ENCODE measurements at places on chromosomes 6 and 20.

DNA sequence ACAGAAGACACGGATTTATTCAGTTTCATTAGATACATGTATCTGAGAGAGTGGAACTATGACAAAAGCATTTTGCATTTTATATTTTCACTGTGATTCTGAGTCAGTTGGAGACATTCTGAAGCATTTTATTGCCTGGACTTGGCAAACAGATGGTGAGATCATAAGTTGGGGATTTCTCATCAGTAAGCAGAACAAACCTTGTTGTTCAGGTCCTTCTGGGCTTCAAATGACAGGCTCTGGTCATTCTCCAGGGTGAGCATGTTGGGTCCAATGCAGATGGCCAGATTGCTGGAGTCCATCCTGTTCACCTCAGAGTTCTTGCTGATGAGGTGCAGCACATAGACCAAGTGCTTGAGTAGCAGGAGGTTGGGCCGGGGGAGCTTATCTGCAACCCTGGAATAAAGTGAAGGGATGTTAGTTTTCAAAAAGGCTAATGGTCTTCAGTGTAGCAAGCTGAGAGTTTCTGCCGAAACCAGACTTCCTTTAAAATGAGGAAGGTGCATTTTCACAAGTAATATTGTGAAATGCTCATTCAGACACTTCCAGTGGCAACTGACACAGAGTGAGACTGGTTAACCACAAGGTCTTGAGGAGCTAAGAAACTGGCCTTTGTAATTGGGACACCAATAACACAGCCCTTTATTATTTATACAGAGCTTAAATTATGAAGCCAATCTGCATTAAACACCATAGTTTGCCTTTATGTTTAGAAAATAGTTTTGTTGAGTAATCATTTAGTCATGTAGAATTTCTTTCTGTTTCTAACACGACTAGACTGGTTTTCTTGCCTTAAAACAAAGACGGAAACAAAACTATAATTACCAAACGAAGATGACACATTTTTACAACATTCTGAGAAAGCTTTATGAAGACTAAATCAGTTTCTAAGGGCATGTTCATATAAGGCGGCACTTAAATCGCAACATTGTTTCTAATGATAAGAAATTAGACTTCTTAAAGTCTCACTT, 5.6 kb downstream of the TAGAP start:
- no peak for DNase-seq

- DNase-seq = no peak
These were observed 194.0 kb downstream of the ARHGAP18 start for GRCh38 chr6:129516005-129516404.

- DNase-seq = no peak
These were observed 131.7 kb upstream of the MLIP start for GRCh38 chr6:53979468-53980067.

GRCh38 chr6:41538556-41539182, 7.5 kb upstream of the FOXP4 start:
- DNase-seq = no peak

- no peak for DNase-seq
These were observed 89.1 kb upstream of the E2F3 start for GRCh38 chr6:20312606-20313005.

- DNase-seq = peak; percentile 11
These were observed 38.3 kb downstream of the ARHGAP18 start for GRCh38 chr6:129671442-129672340.

DNA sequence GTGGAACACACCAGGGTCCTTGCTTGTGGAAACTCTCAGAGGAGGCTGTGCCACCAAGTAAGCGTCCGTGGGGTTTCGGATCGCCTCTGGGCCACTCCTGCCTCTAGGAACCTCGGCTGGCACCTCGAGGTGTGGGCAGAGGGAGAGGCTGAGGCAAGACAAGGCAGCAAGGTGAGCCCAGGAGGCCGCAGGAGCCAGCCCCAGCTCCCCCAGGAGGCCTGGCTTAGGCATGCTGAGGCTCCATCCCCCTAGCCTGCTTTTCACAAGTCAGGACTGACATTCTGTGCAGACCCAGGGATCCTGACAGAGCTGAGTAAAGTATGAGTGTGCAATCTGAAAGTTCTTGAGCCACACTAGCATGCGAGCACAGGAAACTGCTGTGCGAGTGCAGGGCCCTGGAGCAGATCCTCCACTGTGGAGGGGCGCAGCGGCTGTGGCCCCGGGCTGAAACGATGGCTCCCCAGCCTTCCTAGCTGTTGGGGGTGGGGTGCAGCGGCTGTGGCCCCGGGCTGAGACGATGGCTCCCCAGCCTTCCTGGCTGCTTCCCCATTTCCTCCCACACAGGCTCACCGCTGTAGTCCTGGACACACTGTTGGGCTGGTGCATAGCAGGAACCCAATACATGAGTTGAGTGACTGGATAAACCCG, 75.2 kb upstream of the CD93 start:
- DNase-seq = no peak
